ENCODE measurements at places on chromosomes 3 and 15. TPM values are rescaled to one million over a fixed set of nuclear protein-coding genes. Genes with fewer than 3 reads are reported as not detected.

EOMES gene
- not detected for total RNA-seq

DUOX1 gene
- total RNA-seq: 4.1 TPM

TERB2 gene
- not detected for total RNA-seq

USP13 gene
- total RNA-seq: 6.4 TPM

TGM4 gene
- not detected for total RNA-seq

REC114 gene
- total RNA-seq: not detected

FEZF2 gene
- total RNA-seq: not detected

C3orf70 gene
- 0.50 TPM for total RNA-seq

NSMCE3 gene
- total RNA-seq: 18.3 TPM

SPTBN5 gene
- 0.14 TPM for total RNA-seq

PRKCD gene
- total RNA-seq: 6.9 TPM

PLAAT1 gene
- total RNA-seq: 8.4 TPM

ALDH1A2 gene
- total RNA-seq: 29.7 TPM

KIF23 gene
- 8.6 TPM for total RNA-seq

GOLGA6L7 gene
- not detected for total RNA-seq

GNAT1 gene
- not detected for total RNA-seq

GCSAM gene
- not detected for total RNA-seq

DISP2 gene
- 2.2 TPM for total RNA-seq

ERICH6 gene
- not detected for total RNA-seq

TIMP4 gene
- total RNA-seq: 1.1 TPM

VWA5B2 gene
- not detected for total RNA-seq

TERC gene
- 246 TPM for total RNA-seq

GHSR gene
- total RNA-seq: not detected

OIP5 gene
- 4.4 TPM for total RNA-seq

PDE8A gene
- total RNA-seq: 31.5 TPM

ZNF148 gene
- 22.8 TPM for total RNA-seq

LSAMP gene
- total RNA-seq: 12.2 TPM

RASGRP1 gene
- 3.1 TPM for total RNA-seq

CGNL1 gene
- 2.8 TPM for total RNA-seq

RTP1 gene
- not detected for total RNA-seq

COL8A1 gene
- 24.4 TPM for total RNA-seq

FAM43A gene
- 2.7 TPM for total RNA-seq

SHC4 gene
- 4.2 TPM for total RNA-seq

KLF15 gene
- 0.67 TPM for total RNA-seq

SLC22A13 gene
- 0.34 TPM for total RNA-seq

MEGF11 gene
- total RNA-seq: 0.63 TPM

ALPK3 gene
- 54.5 TPM for total RNA-seq

LRRC31 gene
- not detected for total RNA-seq

B3GNT5 gene
- total RNA-seq: 27.6 TPM

NR1I2 gene
- 0.14 TPM for total RNA-seq

INSYN1 gene
- 1.3 TPM for total RNA-seq

Measured in kidney epithelial cell (primary cell).